LoVo (cell line): ENCODE measurements at places on chromosomes 4 and X.

DNA sequence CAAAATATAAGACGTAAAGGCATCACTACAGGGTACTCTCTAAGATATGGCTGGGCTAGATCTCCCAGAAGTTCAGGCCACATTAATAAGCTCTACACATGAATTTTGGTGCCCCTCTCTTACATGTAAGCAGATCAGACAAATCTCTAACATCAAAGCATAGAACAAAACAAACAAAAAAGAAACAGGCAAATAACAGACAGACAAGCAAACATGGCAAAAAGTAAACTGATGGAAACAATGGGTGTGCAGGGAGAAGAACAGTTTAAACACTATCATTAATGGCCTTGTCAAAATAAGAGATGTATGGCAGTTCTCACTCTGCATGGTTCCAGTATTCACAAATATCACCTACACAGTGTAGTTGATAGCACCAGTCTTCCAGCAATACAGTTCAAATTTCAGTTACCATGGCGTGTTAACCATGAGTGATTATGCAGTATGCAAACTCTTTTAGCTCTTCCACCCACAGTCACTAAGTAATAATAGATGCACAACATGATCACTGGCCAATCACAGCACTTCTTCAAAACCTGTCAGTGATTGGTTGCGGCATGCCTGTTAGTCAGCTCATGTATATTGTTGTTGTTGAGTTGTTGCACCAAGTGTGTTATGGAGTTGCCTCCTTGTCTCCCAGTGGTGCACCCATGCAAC lies 110.7 kb upstream of the TLR3 start:
- no peak for DNase-seq

DNA sequence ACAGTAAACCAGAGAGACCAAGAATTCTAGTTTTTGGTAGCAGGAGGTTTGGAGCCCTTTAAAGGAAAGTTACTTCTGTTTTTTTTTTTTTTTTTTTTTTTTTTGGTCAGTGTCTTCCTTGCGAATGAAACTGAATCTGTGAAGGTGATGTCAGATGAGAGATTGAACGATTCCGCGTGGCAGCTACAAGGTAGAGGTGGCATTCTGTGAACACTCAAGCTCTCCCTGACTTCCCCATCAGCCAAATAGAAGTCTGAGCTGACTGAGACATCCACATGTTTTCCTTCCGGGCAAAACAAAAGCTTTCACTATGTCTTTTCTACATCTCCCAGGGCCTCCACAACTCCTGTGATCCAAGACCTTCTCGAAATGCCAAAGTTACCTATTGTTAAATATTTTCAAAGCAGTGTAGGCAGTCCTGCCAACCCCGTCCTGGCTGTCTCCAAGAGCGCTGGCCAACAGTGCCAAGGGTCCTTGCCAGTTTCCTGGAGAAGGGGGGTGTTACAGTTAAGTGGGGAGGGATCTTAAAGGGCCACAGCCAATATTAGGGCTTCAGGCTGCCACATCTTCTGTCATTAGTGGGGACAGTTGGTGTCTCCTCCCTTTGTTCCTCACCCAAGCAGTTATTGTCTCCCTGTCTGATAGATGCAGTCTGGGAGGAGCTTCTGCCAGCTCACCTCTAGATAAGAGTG lies 102.9 kb upstream of the SLC34A2 start:
- no peak for DNase-seq

- no peak for DNase-seq
These were observed 436.2 kb downstream of the FAT4 start for GRCh38 chr4:125750828-125751466.

- peak; percentile 12 for DNase-seq
These were observed 276.4 kb downstream of the RPA4 start for GRCh38 chrX:97159916-97160800.

- no peak for DNase-seq
These were observed 293.3 kb upstream of the TBX22 start for GRCh38 chrX:79721234-79721633.

DNA sequence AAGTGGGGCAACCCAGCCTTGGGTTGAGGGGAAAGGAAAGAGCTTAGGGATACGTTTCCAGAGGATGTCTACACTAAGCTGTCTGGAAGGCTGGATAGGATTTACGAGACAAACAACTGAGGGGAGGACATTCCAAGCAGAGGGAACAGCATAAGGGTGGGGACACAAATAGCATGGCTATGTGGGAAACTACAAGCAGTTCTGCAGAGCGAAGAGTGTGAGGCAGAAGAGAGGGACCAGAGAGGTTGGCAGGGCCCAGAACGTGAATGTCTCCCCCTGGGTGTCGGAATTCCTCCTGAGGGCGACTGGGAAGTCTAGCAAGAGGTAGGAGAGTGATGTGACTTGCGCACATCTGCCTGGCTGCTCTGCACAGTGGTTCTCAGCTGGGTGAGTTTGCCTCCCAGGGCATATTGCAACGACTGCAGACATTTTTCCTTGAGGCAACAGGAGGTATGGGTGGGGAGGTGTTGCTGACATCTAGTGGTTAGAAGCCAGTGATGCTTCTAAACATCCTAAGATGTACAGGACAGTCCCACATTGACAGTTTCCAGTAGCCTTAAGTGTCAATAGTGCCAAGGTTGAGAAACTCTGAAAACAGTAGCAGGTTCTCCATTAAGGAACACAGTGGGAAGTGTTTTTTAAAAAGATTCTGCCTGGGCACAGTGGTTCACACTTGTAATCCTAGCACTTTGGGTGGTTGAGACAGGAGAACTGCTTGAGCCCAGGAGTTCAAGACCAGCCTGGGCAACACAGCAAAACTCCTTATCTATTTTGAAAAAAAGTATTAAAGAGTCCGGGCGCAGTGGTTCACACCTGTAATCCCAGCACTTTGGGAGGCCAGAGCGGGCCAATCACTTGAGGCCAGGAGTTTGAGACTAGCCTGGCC lies 9.2 kb downstream of the NDUFA1 start:
- peak; percentile 46 for DNase-seq

DNA sequence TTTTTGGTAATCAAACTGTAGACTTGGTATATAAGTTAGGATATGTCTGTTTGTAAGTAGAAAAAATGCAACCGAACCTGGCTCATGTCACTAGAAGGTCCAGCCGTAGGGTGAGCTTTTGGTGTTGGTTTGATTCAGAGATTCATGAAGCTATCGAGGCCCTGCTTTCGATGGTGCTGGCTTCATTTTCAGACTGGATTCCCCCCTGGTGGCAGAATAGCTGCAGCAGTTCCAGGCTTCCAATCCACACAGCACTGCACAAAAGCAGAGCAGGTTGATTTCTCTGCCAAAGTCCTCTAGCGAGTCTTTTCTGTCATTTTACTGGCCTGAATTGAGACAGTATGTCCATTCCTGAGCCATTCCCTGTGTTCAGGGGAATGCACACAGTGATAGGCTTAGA lies 33.1 kb downstream of the PDK3 start:
- DNase-seq = no peak

GRCh38 chrX:154371789-154372300 lies 2.6 kb downstream of the FLNA start:
- DNase-seq = no peak

DNA sequence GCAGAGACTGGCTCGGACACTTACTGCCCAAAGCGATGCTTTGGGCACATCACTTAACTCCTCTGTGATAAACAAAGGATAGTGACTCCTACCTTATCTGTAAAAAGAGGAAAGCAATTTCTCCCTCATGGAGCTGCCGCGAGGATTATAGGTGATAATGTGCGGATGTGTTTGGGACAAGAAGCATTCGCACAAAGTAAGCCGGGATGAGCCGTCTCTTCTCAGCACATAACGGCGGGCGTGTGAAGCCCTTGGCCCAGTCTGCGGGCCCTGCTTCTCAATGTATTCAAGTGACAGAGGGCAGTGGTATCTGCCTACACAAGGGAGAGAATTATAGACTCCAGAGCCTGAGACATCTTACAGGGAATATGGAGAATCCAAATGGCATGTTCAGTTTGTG lies 550.3 kb upstream of the CPEB2 start:
- DNase-seq = no peak

GRCh38 chrX:139826065-139827044 lies 106.5 kb downstream of the ATP11C start:
- no peak for DNase-seq

GRCh38 chr4:103754844-103755243 lies 35.1 kb upstream of the TACR3 start:
- no peak for DNase-seq

DNA sequence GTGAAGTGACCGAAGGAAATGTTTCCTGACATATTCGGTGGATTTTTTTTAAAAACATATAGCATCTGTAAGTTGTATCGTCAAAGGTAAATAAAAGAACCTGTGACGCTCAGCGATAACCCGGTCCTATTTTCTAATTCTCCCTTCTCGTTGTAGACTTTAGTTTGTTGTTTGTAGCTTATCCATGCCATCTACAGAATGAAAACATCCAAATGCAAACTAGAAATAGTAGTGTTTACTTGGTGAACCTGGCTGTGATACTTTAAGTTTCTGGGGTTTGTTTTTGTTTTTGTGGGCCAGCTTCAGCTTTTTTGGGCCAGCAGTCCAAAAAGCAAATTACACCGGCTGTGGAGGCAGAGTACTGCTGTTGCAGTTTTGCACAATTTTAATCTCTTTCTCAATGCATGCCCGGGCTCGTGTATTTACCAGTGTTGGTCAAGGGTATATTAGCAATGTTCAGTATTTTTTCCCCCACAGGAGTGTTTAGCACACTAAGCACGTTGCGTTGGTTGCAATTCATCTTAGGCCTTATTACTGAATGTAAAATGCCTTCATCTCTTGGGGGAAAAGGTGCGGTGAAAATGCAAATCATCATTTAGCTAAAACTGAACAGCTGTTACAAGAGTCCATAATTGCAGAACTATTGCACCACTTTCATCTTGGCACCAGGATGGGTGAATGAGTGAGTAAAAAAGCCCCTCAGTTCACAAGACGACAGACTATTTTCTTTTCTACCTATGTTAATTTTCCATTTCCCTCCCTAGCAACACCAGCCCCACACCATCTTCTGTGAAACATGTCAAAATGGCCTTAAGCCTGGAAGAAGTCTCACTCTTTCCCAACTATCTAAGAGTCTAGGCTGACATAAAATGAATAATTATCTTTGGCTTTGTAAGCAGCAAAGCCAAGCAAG lies 1.7 kb upstream of the CNOT6L start:
- DNase-seq = no peak

DNA sequence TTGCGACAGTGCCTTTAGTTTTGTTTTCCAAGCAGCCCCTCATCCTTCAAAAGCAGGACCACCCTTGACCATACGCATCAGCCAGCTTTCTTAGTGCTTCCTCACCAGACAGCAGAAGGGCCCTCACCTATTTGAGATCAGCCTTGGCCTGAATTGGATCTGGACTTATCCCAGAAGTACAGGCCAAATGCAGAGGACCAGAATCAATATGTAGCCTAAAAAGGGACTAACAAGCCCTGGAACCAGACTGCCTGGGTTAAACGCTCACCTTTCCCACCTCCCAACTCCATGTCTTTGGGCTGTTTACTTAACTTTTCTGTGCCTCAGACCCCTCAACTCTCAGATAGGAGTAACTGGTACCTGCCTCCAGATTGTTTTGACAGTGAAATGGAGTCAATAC lies 77.7 kb upstream of the ATP6AP2 start:
- no peak for DNase-seq

DNA sequence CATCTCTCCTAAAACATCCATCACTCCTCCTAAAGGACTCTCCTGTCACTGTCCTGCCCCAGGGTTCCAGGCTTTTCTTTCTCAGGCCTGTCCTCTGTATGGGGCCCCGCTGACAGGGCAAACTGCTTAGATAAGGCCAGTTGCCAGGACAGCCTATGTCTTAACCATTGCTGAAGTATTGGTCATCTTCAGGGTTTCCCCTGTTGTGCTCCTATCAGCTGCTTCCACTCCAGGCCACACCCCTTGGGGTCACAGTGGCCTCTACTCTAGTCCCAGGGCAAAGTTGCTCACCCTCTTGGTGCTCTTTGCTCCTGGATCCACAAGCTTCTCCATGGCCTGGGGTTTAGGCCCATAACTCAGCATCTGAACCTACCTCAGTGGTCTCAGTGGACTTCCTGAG lies 138.0 kb upstream of the PJA1 start:
- DNase-seq = no peak

- DNase-seq = no peak
These were observed 210.7 kb upstream of the LDB2 start for GRCh38 chr4:17109126-17109525.

- no peak for DNase-seq
These were observed 95.7 kb upstream of the IL15 start for GRCh38 chr4:141540643-141541042.

GRCh38 chr4:82124365-82124764 lies 249.4 kb downstream of the HNRNPD start:
- no peak for DNase-seq

GRCh38 chr4:14994242-14994641 lies 8.0 kb upstream of the CPEB2 start:
- DNase-seq = peak; percentile 3

DNA sequence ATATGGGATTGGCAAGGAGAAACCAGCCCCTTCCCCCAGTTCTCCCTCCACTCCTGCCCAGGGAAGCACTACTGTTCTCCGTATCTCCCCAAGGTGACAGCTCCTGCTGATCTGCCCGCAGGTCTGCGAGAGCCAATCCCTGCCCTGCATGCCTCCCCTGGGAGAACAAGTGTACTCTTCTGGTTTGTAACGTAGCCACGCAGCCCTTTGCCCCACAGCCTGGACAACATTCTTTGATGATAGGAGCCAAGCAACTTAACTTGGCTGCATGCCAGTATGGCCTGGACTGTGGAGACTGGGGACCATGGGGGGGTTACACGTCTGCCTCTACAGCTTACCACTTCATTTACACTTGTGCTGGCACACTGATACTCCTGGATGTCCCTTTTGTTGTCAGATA lies 2.0 kb downstream of the STBD1 start:
- DNase-seq = no peak

GRCh38 chr4:37138789-37139188 lies 105.8 kb upstream of the NWD2 start:
- no peak for DNase-seq

DNA sequence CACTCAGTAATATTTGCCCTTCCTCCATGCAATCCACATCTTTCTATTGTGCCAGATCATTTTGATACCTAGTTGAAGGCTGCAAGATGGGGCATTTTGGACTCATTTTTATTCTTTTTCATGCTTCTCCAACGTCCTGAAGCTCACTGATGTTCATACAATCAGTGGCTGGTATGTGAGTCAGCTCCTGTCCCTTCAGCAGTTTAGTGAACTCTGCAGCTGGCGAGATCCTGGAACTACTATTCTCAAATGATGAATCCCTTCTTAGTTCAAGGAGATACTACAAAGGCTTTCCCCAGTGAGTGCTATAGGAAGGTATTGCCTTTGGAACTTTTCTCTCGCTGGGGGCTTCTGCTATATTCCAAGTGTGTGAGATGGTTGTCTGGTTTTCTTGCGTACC lies 9.6 kb upstream of the CCDC149 start:
- DNase-seq = no peak

GRCh38 chr4:48772556-48772955 lies 7.5 kb downstream of the FRYL start:
- DNase-seq = no peak

- DNase-seq = no peak
These were observed 52.7 kb downstream of the DCLK2 start for GRCh38 chr4:150130933-150131332.

DNA sequence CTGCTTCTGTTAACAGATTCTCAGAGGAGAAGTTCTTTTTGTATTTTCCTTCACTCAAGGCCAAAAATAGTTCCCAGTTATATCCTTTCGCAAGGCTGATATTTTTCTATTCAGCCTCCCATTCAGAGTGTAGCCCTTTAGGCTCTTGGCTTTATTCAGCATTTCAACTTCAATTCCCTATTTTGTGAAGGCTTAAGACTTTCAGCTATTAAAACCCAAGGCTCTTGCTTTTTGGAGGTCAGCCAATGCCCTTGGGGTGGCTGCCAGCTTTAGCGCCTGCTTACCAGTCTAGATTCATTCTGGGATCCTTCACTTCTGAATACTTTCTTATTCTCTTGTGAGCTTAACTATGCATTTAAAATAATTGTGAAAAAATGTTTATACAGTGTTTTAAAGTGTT lies 57.3 kb upstream of the ADGRA3 start:
- DNase-seq = no peak
